CD4-positive, alpha-beta T cell treated with Interleukin-10 for 1 hour (primary cell): ENCODE measurements at places on chromosomes 16 and 17.

GRCh38 chr16:77090062-77090461, 100.9 kb upstream of the MON1B start:
- no peak for DNase-seq

DNA sequence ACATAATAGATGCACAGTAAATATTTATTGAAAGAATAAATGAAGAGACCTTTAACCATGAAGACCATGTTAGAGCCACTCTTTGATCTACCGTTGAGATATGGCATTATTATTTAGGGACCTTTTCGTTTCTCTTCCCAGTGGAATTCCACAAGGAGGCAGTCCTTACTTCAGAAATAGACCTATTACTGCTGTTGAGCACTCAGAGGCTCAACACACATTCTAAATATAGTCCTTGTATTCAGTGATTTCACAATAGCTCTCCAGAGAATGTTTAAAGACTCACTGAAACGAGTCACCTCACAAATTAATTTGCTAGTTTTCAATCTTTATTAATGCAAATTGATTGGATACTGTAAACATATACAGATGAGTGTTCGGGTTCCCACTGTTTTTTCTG, 603.8 kb downstream of the CDH8 start:
- no peak for DNase-seq

- DNase-seq, result no peak
Observed at GRCh38 chr17:78935419-78936323, 10.5 kb upstream of the TIMP2 start.

DNA sequence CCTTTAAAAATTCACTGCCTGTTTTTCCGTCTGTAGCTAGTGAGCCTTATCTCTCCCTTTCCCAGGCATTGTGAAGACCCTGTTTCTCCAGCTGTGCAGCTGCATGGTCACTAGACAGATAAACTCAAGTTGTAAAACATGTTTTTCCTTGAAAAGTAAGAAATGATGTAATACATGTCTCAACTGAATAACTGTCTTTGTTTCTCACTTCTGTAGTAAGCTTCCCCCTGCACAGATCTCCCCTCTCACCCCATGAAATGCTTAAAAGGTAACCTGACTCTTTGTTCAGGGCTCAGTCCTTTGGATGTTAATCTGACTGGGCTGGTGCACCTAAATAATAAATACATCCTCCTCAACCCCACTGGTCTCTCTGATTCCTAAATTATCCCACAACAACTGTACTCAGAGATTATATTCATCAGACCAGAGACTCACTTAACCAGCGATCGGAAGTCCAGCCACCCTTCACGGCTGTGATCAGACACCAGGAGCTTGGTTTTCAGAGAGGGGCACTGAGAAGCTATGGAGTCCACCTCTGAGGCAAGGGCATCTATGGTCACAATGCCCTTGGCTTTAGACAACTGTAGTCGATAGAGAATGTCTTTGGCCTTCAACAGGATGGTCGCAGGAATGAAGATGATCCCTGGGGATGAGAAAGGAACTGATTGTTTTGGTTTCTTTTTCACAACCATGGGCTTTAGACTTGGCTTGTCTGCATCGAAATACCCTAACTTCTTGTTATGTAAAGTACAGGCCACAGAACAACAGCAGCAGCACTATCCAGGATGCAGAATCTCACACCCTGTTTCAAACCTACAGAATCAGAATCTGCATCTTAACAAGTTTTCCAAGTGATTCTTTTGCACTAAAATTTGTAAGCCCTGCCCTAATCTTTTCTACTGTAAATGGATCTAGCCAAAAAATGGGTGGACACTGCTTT, 15.4 kb downstream of the ACSM1 start:
- DNase-seq, result no peak

DNA sequence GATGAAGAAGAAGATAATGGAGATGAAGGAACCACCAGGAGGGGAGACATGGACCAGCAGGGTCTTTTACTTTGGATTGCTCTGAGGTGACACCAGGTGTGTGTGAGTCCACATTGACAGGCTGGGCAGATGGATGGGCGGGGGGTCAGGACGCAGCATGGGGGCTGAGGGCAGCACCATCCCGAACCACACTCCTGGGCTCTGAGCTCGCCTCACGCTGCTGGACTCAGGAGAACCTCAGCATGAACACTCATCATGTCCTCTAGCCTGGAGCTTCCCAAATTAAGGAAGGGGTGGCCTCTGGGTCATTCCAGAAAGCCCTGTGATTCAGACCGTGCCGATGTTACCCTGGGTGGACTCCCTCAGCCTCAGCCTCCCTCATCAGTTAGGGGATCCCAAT, 50.4 kb upstream of the MAP3K14 start:
- no peak for DNase-seq

DNA sequence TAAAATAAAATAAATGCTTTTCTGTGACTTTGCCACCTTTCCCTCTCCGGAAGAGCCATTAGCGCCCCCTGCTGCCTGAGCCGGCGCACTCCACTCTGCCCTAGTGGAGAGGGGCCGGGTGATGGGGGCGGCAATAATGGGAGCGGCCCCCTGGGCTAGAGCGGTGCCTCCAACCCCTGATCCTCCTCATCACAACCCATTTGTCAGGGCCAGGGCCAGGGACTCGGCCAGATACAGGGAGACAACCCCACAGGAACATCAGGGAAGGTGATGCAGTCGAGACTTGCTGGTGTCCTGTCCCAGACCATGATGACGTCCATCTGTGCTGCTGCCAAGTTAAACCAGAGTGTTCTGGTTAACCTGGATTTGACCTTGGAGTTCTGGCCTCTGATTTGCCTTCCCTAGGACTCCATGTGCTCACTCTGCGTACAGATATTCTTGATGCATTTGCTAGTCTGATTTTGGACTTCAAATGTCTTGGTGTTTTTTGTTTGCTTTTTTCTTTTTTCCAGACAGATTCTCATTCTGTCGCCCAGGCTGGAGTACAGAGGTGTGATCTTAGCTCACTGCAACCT, 46.1 kb upstream of the BPTF start:
- peak; percentile 19 for DNase-seq

DNA sequence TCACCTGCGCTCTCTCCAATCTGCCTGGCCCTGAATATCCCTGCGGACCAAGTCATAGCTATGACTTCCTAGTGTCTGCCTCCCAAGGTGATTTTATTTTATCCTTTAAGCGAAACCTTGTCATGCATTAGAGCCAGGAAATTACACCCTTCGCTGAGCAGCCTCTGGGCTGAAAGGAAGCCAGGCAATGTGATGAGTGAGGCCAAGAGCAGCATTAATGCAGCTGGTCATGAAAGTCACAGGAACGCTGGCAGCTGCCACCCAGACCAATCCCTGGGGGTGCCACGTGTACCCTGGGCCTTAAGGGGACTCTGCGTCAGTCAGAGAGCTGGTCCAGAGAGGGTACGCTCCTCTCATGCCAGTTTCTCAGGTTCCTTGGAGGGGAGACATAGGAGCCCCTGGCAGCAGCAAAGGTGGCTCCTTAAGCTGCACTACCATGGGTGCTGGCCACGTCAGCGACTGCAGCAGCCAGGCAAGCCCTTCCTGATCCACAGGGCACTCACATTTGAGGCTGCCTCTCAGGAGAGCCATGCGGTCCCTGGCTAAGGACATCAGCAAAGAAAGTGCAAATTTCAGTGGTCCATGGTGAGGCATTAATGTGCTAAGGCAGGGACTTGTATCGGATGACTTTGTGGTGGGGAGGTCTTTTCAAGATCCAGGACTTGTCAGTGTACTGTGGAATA, 42.7 kb upstream of the WSCD1 start:
- no peak for DNase-seq

- DNase-seq, result peak; percentile 85
Observed at GRCh38 chr16:50368410-50369132, at the start of gene BRD7. BRD7 (minus strand) TSS chr16:50368988; CDS start chr16:50368774, 214 bp downstream.

- no peak for DNase-seq
Observed at GRCh38 chr17:19287651-19288050, 50.5 kb downstream of the EPN2 start.

DNA sequence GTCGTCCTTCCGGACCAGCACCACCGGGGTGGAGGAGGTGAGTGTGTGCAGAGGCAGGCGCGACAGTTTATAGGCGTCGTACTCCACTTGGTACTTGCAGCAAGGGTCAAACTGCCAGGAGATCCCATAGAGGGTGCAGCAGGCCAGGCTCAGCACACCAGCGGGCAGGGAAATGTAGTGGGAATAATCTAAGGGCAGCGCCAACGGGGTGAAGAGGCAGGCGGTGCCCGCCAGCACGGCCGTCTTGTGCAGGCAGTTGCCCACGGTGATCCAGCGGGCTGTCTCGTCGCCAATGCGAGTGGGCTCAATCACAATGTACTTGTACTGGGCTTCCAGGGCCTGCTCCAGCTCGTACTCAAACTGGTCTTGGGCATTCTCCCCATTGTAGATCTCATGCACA, 15.6 kb downstream of the TMEM11 start:
- no peak for DNase-seq

DNA sequence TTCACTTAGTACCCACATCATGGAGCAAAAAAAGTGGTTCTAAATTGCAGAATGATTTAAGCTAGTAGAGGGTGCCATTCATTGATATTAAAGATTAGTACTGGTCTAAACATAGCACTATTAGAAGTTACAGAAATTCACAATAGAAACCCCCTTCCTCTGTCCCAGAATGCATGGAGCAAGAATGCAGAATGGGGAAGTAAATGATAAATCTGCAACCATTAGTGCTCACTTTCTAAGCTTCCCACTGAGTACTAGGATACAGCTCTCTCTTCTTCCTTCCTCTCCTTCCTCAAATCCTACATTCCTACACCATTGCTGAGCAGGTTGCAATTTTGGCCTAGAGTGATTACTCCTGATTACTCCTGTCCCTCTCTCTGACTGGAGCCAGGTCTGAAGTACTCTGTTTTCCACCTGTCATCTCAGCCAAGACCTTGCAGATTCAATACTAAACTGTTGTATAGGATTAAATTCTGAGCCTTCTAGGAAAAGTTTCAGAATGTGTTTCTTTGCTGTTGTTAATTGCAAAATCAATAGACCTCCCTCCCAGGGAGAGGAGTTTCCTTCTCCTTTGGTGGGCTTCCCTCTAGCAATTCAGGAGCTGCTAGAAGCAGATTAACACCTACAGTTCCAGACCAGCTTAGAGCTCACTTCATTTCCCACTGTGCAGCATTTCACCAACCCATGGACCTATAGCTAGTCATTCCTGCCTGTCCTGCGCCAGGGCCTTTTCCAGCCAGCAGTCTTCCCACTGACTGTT, 165.5 kb upstream of the TBX2 start:
- DNase-seq, result no peak

DNA sequence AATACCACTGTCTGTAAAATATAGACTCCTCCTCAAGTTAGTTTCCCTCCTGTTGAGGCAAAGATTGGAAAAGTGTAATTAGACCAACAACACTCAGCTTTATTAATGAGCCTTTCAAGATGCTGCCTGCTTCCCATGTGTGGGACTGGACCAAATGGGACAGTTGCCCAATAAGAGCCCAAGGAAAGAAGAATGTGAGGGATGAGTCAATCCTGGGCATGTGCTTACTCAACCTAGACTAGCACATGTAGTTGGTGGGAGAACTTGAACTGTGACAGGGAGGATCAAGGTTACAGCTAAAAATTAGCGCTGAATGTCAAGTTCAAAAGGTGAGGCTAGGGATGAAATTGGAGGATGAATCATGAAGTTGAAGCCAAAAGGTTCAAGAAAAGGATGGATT, 435.5 kb downstream of the CA10 start:
- DNase-seq, result no peak

DNA sequence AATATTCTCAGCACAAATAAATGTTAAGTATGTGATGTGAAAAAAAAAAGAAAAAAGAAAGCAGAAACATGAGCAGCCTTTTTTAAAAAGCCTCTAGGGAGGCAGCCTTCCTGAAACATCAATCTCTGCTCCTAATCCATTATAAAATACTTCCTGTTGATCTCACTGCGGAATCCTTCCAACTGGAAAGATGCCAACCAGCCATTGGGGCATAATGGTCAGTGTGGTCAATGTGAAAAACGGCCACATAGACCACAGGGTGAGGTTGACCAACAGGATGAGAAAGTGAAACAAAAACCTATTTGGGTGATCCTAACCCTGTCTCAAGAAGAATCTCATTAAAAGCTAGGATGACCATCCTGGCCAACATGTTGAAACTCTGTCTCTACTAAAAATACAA, 26.1 kb upstream of the ABCA8 start:
- no peak for DNase-seq

DNA sequence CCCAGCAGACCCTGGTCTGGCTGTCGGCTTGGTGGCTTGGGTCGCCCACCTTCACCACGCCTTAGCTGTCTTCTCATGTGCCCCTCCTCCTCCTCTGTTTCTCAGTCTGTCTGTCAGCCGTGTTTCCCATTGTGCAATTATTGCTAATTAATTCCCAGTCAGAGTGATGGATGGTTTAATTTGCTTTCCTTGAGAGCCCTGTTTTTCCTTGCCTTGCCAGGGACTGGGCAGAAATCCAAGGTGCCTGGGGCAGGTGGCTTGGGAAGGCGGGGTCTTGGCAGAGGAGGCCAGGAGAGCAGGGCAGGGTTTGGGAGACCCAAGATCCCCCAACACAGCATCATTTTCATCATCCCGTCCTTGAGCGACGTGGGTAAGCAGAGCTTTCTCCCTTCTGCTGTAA, 21.3 kb downstream of the NECAB2 start:
- no peak for DNase-seq

GRCh38 chr17:19513897-19514488, 19.7 kb upstream of the SLC47A1 start:
- peak; percentile 73 for DNase-seq

GRCh38 chr16:4489030-4489429, 12.8 kb downstream of the HMOX2 start:
- no peak for DNase-seq

DNA sequence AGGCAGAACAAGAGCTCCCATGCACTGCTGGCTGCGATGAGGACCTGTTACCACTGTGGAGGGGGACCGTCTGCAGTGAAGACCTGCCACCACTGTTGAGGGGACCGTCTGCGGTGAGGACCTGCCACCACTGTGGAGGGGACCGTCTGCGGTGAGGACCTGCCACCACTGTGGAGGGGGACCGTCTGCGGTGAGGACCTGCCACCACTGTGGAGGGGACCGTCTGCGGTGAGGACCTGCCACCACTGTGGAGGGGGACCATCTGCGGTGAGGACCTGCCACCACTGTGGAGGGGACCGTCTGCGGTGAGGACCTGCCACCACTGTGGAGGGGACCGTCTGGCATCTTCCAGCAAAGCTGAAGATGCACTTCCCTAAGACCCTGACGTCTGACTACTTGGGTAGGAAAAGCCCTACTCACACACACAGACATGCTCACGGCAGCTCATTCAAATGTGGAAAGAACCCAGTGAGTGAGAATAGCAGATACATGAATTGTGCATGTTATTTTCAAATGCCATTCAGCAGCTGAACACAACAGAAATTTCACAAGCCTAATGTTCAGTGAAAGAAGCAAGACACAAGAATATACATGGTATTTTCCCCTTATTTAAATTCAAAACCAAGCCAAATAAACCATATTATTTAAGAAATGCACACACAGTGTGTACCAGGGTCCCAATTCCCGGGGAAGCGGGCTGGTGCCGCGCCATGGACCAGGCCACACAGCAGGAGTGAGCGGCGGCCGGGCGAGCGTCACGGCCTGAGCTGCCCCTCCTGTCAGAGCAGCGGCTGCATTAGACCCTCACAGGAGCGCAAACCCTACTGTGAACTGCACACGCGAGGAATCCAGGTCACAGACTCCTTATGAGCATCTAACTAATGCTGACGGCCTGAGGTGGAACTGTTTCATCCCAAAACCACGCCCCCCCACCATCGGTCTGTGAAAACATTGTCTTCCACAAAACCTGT, 64.2 kb upstream of the METRNL start:
- DNase-seq, result no peak
